Dermis lymphatic vessel endothelial cell (primary cell): ENCODE measurements at places on chromosomes 7 and 10. TPM values are rescaled to one million over a fixed set of nuclear protein-coding genes. Genes with fewer than 3 reads are reported as not detected.

Gene TDRD1
- under 0.01 TPM in 1 of 2 replicates, not detected in the other for total RNA-seq

Gene NEURL1
- 0.09 and 0.11 TPM in 2 replicates for total RNA-seq

Gene CLIP2
- 24.2 and 27.1 TPM in 2 replicates for total RNA-seq

Gene HOXA2
- 0.11 and 0.43 TPM in 2 replicates for total RNA-seq

Gene CRPPA
- total RNA-seq, result 1.8 and 1.9 TPM in 2 replicates

Gene PNLIP
- not detected in 2 replicates for total RNA-seq
